Stimulated activated naive CD4-positive, alpha-beta T cell treated with Interleukin-2 at 50 U/mL for 16 hours (primary cell): ENCODE measurements at places on chromosomes 1 and 21.

- no peak for DNase-seq
These were observed 26.5 kb upstream of the SLC35A3 start for GRCh38 chr1:99943223-99943794.

- DNase-seq = peak; percentile 59
These were observed 113.0 kb upstream of the SLC25A33 start for GRCh38 chr1:9426291-9426711.

GRCh38 chr21:40200946-40201345, 333.7 kb downstream of the PCP4 start:
- DNase-seq = no peak

- DNase-seq = no peak
These were observed 96.1 kb downstream of the LRRC40 start for GRCh38 chr1:70109241-70109640.

DNA sequence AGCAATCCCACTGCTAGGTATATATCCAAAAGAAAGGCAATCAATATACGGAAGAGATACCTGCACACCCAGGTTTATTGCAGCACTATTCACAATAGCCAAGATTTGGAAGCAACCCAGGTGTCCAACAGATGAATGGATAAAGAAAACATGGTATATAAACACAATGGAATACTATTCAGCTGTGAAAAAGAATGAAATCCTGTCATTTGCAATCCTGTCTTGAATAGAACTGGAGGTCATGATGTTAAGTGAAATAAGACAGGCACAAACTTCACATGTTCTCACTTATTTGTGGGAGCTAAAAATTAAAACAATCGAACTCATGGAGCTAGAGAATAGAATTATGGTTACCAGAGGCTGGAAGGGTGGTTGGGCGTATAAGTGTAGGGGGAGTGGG, 101.0 kb downstream of the OSBPL9 start:
- DNase-seq = no peak

- no peak for DNase-seq
These were observed 15.2 kb downstream of the RGS4 start for GRCh38 chr1:163084330-163084729.

DNA sequence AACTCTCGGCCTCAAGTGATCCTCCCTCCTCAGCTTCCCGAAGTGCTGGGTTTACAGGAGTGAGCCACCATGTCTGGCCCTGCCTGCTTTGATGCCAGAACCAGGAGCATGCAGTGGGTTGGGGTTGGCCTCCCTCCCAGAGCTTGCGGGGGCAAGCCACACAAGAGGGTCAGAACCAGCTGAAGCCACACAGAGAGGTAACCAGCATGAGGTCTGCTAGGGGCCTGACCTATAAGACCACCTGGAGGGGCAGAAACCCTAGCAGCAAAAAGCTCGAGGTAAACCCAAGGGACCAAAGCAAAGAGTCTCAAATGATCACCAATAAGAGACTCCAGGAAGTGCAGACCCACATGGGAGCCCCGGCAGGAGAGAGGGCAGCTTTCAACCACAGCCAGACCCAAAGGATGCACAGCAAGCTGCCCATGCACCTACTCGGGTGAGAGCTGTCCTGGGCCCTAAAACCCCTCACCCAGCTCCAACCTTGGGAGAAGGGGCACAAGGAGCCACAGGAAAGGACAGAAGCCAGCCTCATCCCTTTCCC, 81.2 kb downstream of the TOMM20 start:
- no peak for DNase-seq

- no peak for DNase-seq
These were observed 1397.8 kb downstream of the NCAM2 start for GRCh38 chr21:22395965-22396364.

DNA sequence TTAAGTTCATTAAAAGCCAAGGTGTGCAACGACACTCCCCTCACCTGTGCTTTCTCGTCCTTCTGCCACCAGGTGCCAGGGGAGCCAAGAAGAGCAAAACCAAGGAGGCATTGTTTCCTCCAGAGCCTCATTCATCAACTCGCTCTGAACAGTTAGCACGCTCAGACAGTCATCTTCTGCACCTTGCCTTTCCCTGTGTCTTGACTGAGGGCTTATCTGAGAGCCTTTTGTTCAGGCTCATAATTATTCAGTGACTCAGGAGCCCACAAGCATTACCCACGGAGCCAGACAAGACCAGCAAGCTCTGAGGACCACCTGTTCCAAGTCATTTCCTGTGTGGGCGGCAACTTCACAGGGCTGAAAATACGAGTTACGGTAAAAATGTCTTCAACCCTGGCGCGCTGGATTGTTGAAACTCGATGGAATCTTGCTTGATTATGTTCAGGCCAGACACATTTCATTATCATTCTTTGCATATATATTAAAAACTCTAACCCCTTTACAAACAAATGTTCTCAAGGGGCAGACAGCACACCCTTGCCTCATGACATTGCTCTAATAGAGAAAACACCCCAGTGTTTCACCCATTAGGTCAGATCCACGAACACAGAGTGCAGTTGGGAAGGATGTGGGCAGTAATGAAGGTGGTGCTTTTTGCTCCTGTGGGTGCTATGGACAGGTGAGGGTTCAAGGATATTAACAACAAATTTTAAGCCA, 89.7 kb upstream of the RUNX1 start:
- peak; percentile 42 for DNase-seq

- no peak for DNase-seq
These were observed 21.5 kb upstream of the PWP2 start for GRCh38 chr21:44085491-44086321.

GRCh38 chr1:184483101-184483683, 96.4 kb downstream of the C1orf21 start:
- no peak for DNase-seq

DNA sequence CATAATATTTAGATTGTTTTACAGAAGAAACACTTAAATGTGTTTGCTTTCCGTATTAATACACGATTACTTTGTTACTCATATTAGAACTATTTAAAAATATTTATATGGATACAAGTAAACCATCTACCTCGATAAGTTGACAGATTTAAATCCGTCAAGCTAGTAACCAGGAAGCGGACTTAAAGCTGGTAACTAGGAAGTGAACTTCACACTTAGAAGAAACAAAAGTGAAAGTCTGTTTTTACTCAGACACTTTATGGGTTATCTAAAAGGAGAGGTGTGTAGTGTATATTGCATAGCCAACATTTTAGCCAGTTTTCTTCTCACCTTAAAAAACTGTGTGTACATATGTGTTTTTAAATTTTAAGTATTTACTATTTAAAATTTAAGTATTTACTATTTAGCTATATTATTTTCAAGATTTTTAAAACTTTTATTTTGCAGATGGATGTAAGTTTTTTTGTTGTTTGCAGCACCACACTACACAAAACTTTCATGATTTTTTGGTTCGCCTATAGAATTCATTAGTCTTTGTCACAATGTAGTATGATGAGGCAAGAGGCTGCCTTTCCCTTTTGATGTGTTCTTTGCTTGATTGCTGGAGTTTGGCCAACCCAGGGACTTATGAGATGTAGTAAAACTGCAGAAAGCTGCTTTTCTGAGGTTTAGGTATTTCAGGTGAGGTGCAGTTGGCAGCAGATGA, 2.7 kb downstream of the USP25 start:
- DNase-seq = no peak

- DNase-seq = no peak
These were observed 113.4 kb upstream of the ATP1A1 start for GRCh38 chr1:116259663-116260062.

DNA sequence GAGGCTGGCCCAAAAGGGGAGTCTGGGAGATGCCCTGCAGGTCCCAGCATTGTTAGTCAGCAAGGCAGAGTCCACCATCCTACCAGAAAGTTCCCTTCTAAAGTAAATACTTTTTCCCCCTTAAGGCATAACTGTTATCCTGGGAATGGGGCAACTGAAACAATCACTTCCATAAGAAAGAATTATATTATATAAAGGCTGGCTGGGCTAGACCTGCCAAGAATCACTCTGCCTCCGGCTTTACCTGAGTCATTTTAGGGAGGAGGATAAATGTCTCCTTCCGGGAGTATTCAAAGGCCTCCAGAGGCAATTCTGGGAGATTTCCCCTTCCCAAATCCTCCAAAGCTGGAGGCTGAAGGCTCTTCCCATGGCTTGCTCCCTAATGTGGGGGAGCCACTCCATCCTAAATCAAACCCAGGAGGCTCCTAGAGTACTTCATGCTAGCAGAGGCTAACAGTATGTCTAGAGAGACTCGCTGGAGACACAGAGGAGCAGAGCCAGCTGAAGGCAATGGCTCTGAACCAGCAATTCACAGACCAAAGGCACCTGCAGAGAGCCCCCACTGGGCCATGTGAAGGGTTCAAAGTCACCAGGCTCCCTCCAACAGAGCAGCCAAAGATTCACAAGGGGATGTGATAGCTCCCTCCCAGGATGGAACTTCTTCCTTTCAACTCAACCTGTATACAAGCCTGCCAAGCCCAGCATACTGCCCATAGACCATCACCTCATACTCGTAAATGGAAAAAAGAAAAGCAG, 116.0 kb downstream of the ASTN1 start:
- DNase-seq = no peak

- DNase-seq = no peak
These were observed 110.4 kb downstream of the EPHB2 start for GRCh38 chr1:22821027-22821426.

- no peak for DNase-seq
These were observed 71.3 kb downstream of the GRIK3 start for GRCh38 chr1:36963006-36963405.

GRCh38 chr1:8424539-8425116, 106.7 kb downstream of the SLC45A1 start:
- DNase-seq = no peak

- no peak for DNase-seq
These were observed 522.6 kb downstream of the PTPRU start for GRCh38 chr1:29758781-29759499.

- no peak for DNase-seq
These were observed 100.5 kb upstream of the ESRRG start for GRCh38 chr1:216823731-216824130.

DNA sequence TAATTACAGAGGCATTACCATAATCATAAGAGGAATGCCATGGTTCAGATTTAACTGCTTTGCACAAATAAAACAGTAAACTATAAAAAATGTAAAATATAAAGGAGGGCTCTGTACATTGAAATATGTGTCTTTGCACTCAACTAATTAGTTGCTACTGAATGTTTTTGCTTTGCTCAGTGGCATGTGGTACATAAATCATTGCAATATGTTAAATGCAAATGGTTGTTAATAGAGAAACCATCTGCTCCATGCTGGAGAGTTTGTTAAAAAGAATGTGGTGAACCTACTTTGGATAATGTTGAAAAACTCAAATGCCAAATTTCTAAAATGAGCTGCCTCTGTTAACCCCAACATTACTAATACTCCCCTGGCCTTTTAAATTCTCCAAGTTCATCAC, 201.5 kb downstream of the NTNG1 start:
- DNase-seq = no peak

GRCh38 chr1:5857508-5858090, 134.6 kb downstream of the NPHP4 start:
- no peak for DNase-seq

DNA sequence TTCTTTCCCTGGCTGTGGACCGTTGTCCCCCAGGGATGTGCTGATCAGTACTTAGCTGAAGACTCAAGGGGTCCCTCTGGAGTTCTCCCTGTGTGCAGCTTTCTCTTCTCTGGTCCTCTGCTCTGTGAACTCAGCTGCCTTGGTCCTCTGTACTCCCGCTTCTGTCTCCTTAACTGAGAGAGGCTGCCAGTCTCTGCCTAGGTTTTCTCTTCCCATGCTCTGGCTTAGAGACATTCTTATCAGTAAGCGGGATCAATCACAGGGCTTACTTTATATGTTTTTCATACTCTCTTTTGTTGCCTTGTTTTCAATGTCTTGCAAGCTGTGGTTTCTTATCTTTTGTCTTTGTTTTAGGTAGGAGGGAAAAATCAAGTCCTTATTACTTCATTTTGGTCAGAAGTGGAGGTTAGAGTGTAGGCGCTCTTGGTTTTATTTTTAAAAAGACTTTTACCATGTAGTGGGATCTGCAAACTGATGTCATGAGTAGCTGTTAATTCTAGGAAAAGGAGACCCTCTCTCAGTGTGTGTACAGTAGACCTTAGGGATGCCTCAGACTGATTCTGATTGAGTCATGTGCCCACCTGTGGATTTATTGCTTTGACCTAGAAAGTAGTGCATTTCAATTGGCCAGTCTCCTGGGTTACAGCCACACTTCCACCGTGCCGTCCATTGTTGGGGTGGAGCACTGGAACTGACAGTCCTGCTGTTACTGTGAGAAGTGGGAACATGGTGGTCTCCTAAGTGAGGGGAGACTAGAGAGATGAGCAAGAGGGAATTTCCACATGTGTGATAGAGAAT, 46.6 kb downstream of the TTC3 start:
- no peak for DNase-seq

- no peak for DNase-seq
These were observed 1046.2 kb downstream of the BRINP3 start for GRCh38 chr1:189431447-189431846.

- no peak for DNase-seq
These were observed 8.3 kb upstream of the GPR89B start for GRCh38 chr1:147919896-147920295.

DNA sequence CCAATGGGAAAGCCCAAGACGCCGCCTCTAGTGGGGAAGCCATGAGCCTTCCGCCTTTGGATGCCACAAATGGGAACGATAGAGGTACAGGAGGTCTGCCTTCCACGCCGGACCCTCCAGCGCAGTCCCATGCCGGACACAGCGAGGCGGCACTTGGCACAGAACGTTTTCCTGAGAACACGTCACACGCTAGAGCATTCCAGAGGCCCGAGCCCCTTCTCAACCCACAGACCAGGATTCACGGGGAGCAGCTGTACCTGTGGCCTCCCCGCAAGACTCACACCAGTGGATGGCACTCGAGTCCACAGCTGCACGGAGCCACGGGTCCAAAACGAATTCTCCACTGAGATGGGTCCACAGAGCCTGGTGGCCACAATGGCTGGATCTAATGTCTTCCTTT, 31.5 kb upstream of the RIPK4 start:
- DNase-seq = no peak

DNA sequence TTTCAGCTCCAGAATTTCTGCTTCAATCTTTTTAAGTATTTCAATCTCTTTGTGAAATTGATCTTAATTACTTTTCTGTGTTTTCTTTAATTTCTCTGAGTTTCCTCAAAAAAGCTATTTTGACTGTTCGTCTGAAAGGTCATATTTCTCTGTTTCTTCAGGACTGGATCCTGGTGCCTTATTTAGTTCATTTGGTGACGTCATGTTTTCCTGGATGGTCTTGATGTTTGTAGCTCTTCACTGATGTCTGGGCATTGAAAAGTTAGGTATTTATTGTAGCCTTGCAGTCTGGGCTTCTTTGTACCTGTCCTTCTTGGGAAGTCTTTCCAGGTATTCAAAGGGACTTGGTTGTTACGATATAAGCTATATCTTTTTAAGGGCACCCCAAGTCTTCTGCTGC, 998.7 kb downstream of the NCAM2 start:
- DNase-seq = no peak

GRCh38 chr1:155961937-155962336, 16.4 kb downstream of the ARHGEF2 start:
- DNase-seq = no peak

GRCh38 chr1:19525607-19526545, 40.5 kb upstream of the CAPZB start:
- DNase-seq = no peak

GRCh38 chr1:174841747-174842146, 158.0 kb upstream of the CACYBP start:
- no peak for DNase-seq

- DNase-seq = no peak
These were observed 6.1 kb downstream of the CD1C start for GRCh38 chr1:158295791-158296190.

- no peak for DNase-seq
These were observed 362.4 kb upstream of the PKN2 start for GRCh38 chr1:88321706-88322105.
